ENCODE measurements at places on chromosomes 3 and 15.

- no peak for DNase-seq
Observed at GRCh38 chr3:133209871-133210550, 171.8 kb downstream of the TMEM108 start.

DNA sequence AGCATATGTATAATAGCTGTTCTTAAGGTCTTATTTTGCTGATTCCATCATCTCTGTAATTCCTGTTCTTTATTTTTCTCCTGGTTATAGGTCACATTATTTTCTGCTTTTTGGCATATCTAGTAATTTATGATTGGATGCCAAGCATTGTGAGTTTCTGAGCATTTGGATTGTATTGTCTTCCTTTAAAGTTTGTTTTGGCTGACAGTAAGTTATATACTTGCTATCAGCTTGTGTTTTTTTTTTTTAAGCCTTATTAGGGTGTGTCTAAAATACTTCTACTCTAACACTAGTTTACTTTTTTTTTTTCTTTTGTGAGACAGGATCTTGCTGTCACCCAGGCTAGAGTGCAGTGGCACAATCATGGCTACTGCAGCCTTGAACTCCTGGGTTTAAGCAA lies 10.1 kb downstream of the MKRN2 start:
- DNase-seq: no peak

DNA sequence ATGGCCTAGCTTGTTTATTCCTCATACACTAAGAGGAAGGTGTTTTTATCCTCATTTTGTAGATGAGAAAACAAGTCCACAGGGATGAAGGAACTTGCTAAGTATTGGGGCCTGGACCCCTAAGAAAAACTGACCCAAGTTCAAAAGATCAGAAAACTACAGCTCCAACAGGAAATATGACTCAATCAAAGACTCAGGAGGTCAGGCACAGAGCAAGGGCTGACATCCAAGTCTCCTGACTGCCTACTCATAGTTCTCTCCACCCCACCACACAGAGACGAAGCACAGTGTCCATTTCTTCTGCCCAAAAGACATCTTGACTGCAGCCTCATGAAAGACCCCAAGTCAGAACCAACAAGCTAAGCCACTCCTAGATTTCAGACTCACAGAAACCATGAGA lies 26.9 kb upstream of the TPM1 start:
- DNase-seq: no peak

- no peak for DNase-seq
Observed at GRCh38 chr3:11034309-11034985, 41.9 kb downstream of the SLC6A1 start.

- no peak for DNase-seq
Observed at GRCh38 chr3:99872923-99873254, 55.2 kb downstream of the CMSS1 start.

DNA sequence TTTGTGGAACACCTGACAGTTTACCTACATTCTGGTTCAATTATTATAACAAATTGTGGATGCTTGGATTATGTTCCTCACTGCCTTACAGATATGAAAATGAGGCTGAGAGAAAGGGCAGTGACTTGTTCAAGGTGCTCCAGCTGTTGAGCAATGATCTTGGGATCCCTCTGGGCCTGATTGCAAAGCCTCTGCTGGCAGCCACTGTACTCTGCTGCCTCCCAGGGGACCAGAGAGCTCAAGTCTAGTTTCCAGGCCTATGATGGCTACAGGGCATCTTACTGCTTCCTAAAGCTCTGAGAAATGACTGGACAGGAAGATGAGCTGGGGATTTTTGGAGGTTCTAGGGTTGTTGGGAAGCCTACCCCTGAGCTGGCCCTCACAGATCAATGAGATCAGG lies 2.3 kb upstream of the SHC4 start:
- no peak for DNase-seq

- no peak for DNase-seq
Observed at GRCh38 chr3:42667096-42667522, 13.6 kb downstream of the ZBTB47 start.

DNA sequence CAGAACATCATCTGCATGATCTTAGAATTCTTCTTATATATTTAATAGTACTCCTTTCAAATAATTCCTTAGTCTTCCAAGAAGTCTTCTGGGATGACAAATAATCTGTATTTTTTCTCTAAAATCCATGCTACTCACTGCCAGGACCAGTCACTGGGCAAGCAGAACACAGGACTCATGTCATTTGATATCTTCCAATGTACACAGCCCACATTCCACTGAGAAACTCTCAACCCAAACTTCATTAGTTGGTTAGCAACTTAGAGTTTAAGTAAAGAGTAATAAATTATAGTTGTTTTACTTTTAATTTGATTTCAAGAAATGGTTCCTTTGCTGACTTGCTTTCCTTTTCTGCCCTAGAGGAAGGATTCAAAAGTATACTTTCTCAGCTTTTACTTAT lies 317.0 kb downstream of the VGLL3 start:
- DNase-seq: no peak

DNA sequence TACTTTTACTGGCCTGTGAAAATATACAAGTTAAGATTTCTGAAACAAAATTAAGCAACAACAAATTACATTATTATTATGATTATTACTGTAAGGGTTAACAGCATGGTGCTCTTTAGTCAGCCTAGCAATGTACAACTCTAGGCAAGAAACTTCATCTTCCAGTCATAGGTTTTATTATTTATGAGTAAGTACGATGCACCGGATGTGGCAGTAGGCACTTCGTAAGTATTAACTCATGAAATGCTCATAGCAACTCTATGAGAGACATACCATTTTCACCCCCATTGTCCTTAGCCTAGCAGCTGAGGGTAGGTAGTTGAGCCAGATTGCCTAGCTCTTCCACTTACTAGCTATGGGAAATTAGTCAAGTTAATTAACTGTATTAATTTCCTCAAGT lies 68.0 kb upstream of the PTPRG start:
- DNase-seq: no peak

DNA sequence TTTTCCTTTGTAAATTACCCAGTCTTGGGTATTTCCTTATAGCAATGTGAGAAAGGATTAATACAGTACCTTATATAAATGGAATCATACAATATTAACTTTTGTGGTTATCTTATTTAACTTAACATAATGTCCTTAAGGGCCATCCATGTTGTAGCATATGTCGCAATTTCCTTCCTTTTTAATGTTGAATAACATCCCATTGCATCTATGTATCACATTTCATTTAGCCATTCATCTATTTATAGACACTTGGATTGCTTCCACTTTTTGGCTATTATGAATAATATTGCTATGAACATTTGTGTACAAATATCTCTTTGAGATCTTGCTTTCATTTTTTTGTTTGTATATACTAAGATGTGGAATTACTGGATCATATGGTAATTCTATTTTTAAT lies 342.2 kb downstream of the PDCD6IP start:
- DNase-seq: no peak

- no peak for DNase-seq
Observed at GRCh38 chr15:74144153-74144775, 13.9 kb downstream of the ISLR2 start.

DNA sequence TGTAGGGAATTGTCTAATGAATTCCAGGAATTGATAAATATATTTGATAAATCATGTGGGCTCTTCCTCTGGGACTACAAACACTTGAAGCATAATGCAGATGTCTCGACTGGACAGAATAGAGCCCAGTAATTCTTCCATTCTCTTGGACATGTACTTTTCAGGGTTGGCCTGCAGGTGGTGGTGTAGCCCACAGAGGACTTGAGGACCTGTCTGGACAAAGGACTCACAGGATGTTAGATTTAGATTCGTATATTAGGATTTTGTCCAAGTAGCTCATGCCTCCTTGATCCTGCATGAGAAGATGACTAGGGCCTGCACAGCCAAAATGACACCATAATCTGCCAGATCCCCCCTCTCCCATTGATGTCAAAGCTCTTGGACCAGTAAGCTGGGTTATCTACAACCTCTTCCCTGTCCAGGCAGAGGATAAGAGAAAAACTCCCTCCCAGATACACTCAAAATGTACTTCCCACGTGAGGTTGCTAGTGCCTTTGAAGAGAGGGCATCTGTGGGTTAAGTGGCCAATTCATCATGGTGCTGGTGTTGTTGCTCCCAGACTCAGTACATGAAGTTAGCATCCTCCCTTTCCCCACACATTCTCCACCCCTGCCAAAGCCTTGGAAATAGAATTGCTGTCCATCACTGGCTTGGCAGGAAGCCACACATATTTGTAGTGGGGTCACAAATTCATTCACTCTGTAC lies 88.6 kb upstream of the ZNF280D start:
- peak; percentile 44 for DNase-seq

GRCh38 chr15:67444100-67444499 lies 76.8 kb upstream of the C15orf61 start:
- DNase-seq: no peak

DNA sequence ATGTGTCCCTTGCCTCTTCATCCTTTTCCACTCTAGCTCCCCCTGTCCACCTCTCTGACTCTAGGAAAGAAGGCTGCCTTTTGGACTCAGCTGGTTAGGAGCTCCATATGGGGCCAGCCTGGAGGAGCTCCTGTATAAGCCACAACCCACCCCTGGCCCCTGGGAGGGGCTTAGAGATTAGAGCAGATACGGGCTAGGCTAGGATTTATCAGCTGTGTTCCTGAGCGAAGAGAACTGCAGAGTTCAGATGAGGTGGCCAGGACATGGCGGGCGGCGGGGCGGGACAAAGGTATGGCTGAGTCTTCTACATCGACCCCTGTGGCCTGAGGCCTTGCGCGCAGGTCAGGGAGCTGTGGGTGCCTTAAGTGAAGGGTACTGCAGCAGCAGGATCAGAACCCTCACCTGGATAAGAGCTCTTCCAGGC lies 7.9 kb downstream of the NBEAL2 start:
- no peak for DNase-seq

DNA sequence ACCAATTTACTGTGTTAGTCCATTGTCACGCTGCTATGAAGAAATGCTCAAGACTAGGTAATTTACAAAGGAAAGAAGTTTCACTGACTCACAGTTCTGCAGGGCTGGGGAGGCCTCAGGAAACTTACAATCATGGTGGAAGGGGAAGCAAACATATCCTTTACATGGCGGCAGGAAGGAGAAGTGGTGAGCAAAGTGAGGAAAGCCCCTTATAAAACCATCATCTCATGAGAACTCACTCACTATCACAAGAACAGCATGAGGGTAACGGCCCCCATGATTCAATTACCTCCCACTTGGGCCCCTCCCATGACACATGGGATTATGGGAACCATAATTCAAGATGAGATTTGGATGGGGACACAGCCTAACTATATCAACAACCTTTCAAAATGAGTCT lies 20.2 kb downstream of the USF3 start:
- DNase-seq: no peak

GRCh38 chr3:139561255-139561817 lies 21.8 kb upstream of the RBP1 start:
- no peak for DNase-seq

- no peak for DNase-seq
Observed at GRCh38 chr3:178526291-178526690, 9.9 kb upstream of the KCNMB2 start.

GRCh38 chr3:152870027-152870426 lies 35.1 kb downstream of the P2RY1 start:
- DNase-seq: no peak

- DNase-seq: no peak
Observed at GRCh38 chr3:101166150-101166549, 154.2 kb downstream of the IMPG2 start.

- no peak for DNase-seq
Observed at GRCh38 chr15:42604894-42605744, 29.7 kb downstream of the STARD9 start.

GRCh38 chr3:185717627-185718402 lies 107.0 kb downstream of the IGF2BP2 start:
- no peak for DNase-seq

DNA sequence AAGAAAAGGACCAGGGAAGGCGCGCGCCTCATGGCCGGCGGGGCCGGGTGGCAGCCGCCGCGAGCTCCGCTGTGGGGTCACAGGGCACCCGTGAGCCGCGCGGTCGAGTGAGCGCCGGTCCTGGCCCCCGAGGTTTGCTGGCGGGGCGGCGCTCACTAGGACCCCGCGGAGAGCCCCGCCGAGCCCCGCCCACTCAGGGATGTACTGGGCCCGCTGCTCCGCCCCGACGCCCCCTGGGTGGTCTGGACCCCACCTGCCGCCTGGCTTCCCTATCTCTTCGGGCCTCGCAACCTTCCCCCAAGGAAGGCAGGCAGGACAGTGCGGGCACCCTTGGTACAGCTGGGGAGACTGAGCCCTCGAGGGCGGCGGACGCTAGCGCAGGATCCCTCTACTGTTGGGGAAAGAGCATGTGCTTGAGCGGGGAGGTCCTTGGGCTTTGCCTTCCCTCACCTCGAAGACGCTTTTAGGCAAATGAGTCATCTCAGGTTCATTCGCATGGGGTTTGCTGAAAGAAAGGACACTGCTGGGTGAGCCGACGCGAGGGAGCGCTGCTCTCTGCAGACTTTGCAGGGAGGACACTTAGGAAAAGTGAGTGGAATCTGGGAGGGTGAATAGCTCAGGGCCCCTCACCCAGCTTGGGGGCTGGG lies at the start of gene CHRNB4:
TSS of gene CHRNB4 (minus strand) at position 109 of the 647 bp plus-strand sequence. CDS start at position 32, 77 bp downstream.
- DNase-seq: no peak

GRCh38 chr3:70558956-70559355 lies 246.5 kb upstream of the MDFIC2 start:
- DNase-seq: no peak

GRCh38 chr15:75037685-75038084 lies 14.3 kb downstream of the PPCDC start:
- no peak for DNase-seq

Measured in hippocampal formation (tissue), 2 donors.